ENCODE measurements at places on chromosomes 1 and 21.

DNA sequence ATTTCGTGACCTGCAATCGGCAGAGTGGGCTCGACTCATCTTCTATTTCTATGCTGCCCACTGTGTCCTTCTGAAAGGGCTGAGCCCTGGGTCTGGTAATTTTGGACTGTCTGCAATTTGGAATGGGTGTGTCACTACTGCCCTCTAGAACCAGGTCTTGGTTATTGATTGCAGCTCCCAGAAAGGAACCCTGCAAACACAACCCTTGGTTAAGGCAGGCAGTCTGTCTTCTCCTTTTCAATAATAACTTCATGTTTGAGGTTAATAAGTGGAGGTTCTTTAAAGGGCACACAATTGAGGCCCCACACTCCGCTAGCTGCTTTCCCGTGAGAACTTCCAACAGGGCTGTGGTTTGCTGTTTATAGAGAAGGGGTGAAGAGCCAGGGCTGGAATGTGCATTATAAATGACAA, 79.9 kb upstream of the LYST start:
- no peak for DNase-seq

DNA sequence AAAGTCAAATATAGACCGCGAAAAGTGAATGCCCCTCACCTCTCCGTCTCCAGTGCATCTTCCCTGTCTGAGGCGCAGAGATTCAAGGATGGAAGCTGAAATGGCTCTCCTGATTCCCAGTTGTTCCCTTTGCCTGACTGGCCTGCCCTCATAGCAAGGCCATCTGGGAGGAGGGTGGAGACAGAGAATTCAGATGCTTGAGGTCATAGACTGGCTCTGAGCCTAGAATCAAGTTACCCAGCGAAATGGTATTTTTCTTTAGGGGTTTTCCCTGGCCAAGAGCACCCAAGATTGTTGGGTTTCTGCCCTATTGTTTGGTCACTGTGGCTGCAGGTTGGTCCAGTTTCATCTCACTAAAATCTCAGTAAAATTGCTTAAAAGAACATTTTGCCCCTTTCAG, 7.2 kb downstream of the METTL13 start:
- no peak for DNase-seq

- no peak for DNase-seq
Observed at GRCh38 chr1:160952129-160952510, 2.5 kb downstream of the ITLN2 start.

GRCh38 chr1:35298464-35298863, 30.0 kb downstream of the ZMYM4 start:
- DNase-seq: peak; percentile 72

- DNase-seq: no peak
Observed at GRCh38 chr1:218495931-218496330, 150.8 kb downstream of the TGFB2 start.
